ENCODE measurements at places on chromosomes 5 and 9.
A peak's percentile ranks its signal among the peaks of the same experiment; 100 is the strongest.

DNA sequence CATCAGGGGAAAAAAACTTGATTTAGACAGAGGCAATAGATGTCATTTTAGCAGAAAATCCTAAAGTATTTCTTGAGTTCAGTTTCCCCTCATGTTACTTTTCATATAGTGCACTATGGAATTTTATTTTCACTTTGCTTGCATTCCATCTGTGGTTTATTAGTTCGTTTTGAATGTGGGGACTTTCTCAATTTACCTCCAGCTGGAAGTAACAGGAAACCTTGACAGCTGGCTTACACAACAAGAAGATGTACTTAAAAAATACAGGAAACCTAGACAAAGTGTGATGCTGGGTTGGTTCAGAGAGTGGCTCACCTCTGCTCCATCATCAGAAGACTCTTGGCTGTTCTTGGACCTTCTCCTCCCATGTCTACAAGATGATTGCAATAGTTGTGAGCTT, 567.0 kb downstream of the CETN3 start:
- no peak overlapping the region for H3K4me3 ChIP-seq
- H3K27me3 ChIP-seq = no peaks in the 10 kb centered on the region
- no peaks in the 10 kb centered on the region for H3K4me1 ChIP-seq
- no peaks in the 10 kb centered on the region for H3K36me3 ChIP-seq

GRCh38 chr5:57184322-57184721, 10.5 kb downstream of the GPBP1 start:
- H3K4me3 ChIP-seq = peak overlapping the region; percentile 13
- no peak for DNase-seq
- H3K36me3 ChIP-seq = peaks cover 7% of the 10 kb centered on the region
- no peaks in the 10 kb centered on the region for H3K27me3 ChIP-seq
- H3K4me1 ChIP-seq = peaks cover 60% of the 10 kb centered on the region
- H3K27ac ChIP-seq = no peak overlapping the region

DNA sequence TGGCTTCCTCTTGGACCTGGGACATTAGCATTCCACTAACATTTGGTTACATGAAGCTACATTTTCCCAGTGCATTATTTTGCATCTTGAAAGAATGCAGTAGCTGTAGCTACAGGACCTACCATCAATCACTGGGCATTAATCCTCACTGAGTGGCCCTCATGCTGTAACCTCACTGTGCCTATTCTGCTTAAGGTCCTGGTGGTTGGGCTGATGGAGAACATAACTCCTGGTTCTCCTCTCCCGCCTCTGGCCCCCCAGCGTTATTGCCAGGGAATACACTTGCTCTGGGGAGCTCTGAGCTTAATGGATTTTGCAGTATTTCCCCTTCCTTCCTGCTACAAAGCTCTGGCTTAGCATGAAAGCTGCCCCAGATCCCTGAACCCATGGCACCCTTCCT, 111.5 kb upstream of the EQTN start:
- H3K27ac ChIP-seq = no peak overlapping the region
- no peaks in the 10 kb centered on the region for H3K36me3 ChIP-seq
- peaks cover 5% of the 10 kb centered on the region for H3K27me3 ChIP-seq
- peaks cover 4% of the 10 kb centered on the region for H3K4me1 ChIP-seq
- no peak overlapping the region for H3K4me3 ChIP-seq

- no peak overlapping the region for H3K27ac ChIP-seq
- peaks cover 32% of the 10 kb centered on the region for H3K27me3 ChIP-seq
- no peak for DNase-seq
- no peak overlapping the region for H3K4me3 ChIP-seq
- peaks cover 3% of the 10 kb centered on the region for H3K36me3 ChIP-seq
- H3K4me1 ChIP-seq = no peaks in the 10 kb centered on the region
These were observed 13.3 kb upstream of the VLDLR start for GRCh38 chr9:2608276-2608675.

DNA sequence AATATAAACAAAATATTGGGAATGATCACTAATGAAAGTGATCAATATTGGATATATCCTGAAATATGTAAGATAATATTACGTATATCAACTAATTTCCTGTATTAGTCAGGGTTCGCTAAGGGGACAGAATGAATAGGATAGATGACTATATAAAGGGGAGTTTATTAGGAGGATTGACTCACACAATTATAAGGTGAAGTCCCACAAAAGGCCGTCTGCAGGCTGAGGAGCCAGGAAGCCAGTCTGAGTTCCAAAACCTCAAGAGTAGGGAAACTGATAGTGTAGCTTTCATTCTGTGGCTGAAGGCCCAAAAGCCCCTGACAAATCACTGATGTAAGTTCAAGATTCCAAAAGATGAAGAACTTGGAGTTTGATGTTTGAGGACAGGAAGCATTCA, 561.1 kb downstream of the PRDM9 start:
- H3K36me3 ChIP-seq = no peaks in the 10 kb centered on the region
- H3K27me3 ChIP-seq = no peaks in the 10 kb centered on the region
- H3K27ac ChIP-seq = no peak overlapping the region

DNA sequence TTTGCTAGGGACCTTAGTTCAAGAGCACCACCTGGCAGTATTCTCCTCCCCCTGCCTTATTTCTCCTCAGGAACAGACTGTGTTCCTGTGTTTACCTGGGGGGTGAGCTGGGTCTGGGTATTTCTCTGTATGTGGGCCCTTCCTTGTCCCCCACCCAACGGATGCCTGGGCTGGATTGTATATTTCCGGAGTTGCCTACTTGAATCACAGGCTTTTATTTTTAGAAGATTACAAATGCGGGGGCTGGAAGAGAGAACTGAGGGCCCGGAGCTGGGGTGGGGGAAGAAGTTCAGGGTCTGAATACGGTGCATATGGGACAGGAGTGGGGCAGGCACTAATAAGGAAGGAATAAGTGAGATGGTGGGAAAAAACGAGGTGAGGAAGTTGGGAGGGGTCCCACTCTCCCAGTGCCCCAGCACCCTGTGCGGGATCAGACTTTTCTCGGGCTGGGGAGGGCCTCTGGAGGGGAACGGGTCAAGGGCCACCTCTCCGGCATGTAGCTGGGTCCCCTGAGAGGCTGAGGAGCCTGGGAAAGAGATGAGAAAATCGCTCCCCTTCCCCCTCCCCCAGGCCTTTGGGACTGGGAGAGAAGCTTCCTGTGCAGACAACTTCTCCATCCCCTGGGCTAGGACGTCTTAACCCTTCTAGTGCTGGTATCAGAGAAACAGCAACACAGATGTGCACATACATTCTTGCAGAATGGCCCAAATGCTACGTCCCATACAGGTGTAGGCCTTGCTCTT, 42.1 kb downstream of the PCDH1 start:
- DNase-seq = no peak
- no peak overlapping the region for H3K27ac ChIP-seq
- peaks cover 7% of the 10 kb centered on the region for H3K4me1 ChIP-seq

GRCh38 chr5:6615034-6615815, 17.6 kb downstream of the NSUN2 start:
- H3K27ac ChIP-seq = peak overlapping the region; percentile 21
- no peak for DNase-seq
- H3K4me1 ChIP-seq = peaks cover 25% of the 10 kb centered on the region
- no peaks in the 10 kb centered on the region for H3K27me3 ChIP-seq
- H3K4me3 ChIP-seq = no peak overlapping the region
- H3K36me3 ChIP-seq = peaks cover 19% of the 10 kb centered on the region

DNA sequence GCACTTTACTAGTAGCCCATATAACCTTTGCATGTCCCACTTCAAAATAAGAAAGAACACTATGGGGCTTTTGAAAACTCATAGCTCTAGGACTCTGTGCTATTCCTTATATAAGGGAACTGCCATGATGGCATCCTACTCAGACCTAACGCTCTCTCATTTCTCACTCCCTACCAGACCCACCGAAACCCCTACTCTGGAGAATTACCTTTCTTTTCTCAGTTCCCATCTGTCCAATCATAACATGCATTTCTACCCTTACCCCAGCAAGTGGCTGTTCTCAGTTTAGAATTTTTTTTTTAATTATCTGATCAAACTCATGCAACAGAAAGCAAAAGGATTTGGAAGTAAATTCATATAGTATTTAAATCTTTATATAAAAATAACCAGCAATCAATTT, 27.3 kb downstream of the CARNMT1 start:
- no peaks in the 10 kb centered on the region for H3K27me3 ChIP-seq
- peaks cover 11% of the 10 kb centered on the region for H3K36me3 ChIP-seq
- H3K4me3 ChIP-seq = no peak overlapping the region
- peaks cover 13% of the 10 kb centered on the region for H3K4me1 ChIP-seq
- no peak overlapping the region for H3K27ac ChIP-seq

DNA sequence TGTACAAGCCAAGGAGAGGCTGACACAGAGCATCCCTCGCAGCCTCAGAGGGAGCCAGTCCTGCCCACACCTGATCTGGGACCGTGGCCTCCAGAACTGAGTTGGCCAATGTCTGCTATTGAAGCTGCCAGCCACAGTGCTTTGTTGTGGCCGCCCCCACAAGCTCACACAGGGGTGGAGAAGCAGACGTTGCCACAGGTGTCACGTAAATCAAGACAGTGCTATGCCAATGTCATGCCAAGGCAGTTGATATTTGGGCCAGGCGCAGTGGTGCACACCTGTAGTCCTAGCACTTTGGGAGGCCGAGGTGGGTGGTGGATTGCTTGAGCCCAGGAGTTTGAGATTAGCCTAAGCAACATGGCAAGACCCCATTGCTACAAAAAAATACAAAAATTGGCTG, 17.3 kb upstream of the TERT start:
- peak overlapping the region; percentile 82 for H3K27ac ChIP-seq
- no peak overlapping the region for H3K4me3 ChIP-seq
- H3K36me3 ChIP-seq = peaks cover 2% of the 10 kb centered on the region
- no peaks in the 10 kb centered on the region for H3K27me3 ChIP-seq

- H3K4me1 ChIP-seq = peaks cover 28% of the 10 kb centered on the region
- no peaks in the 10 kb centered on the region for H3K36me3 ChIP-seq
- peak overlapping the region; percentile 82 for H3K27ac ChIP-seq
- no peaks in the 10 kb centered on the region for H3K27me3 ChIP-seq
- peak; percentile 41 for DNase-seq
- H3K4me3 ChIP-seq = peak overlapping the region; percentile 91
These were observed 752 bp upstream of the ANKH start for GRCh38 chr5:14872070-14872989.

- no peak overlapping the region for H3K27ac ChIP-seq
- no peak for DNase-seq
- no peaks in the 10 kb centered on the region for H3K27me3 ChIP-seq
- H3K4me1 ChIP-seq = no peaks in the 10 kb centered on the region
These were observed 23.2 kb upstream of the TBC1D9B start for GRCh38 chr5:179930788-179931473.

DNA sequence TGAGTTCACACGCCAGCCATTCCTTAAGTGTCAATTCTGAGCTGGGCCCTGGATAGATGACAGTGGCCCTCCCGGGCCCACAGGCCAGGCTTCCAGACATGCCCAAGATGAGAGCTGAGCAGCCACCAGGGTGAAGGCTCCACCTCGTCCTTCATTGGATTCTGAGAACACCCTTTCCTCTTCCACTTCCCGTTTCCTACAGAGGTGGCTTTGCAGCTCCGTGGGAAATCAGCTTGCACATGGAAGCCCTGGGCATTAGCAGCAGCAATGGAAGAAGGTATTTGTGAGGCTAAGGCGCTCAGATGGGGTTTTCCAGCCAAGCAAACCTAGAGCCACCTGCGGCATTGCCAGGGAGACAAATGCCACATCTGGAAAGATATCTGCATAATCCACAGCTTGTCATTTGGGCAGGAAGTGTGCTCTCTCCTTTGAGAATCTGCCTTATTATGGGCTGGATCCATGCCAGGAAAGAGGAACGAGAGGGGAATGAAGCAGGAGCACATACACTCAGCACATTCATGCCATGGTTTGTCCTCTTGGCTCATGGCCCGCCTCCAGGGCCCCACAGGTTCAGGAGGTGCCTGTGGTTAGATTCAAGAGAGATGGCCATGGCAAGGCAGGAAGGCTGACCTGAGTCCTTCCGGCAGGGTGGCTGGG, 34.1 kb downstream of the CFAP77 start:
- no peak overlapping the region for H3K4me3 ChIP-seq
- no peaks in the 10 kb centered on the region for H3K36me3 ChIP-seq
- H3K4me1 ChIP-seq = peaks cover 2% of the 10 kb centered on the region

DNA sequence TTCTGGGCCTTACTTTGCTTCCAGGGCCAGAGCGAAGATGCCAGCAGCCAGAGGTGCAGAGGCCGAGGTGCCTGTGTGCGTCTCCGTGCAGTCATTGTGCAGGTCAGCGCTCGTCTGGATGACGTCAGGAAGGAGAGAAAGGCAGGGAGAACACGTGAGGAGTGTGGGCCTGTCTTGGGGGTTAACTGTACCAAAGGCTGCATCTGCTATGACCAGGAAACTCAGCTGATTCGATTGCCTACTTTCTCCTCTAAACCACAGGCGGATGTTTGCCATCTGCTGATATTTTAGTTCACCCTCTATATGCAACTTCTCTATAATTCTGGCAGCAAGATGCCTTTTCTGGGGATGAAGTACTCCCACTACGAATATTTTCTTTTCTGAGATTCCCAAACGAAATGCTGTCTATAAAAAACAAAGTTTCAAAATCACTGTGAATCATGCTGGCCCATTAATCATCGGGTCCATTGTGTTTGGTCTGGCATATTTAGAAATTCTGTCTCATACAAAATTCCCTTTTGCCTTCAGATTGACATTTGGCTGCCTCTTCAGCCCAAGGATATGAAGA, 24.8 kb downstream of the PCSK1 start:
- no peak overlapping the region for H3K27ac ChIP-seq
- peaks cover 38% of the 10 kb centered on the region for H3K27me3 ChIP-seq
- no peaks in the 10 kb centered on the region for H3K4me1 ChIP-seq
- H3K4me3 ChIP-seq = no peak overlapping the region
- DNase-seq = no peak
- no peaks in the 10 kb centered on the region for H3K36me3 ChIP-seq

GRCh38 chr5:926417-927171, 33.9 kb downstream of the TRIP13 start:
- peaks cover 66% of the 10 kb centered on the region for H3K27me3 ChIP-seq
- peaks cover 9% of the 10 kb centered on the region for H3K36me3 ChIP-seq
- peak overlapping the region; percentile 65 for H3K4me3 ChIP-seq
- H3K4me1 ChIP-seq = peaks cover 19% of the 10 kb centered on the region

- H3K27me3 ChIP-seq = peaks cover 27% of the 10 kb centered on the region
- no peak overlapping the region for H3K4me3 ChIP-seq
- no peaks in the 10 kb centered on the region for H3K4me1 ChIP-seq
- H3K36me3 ChIP-seq = no peaks in the 10 kb centered on the region
- no peak overlapping the region for H3K27ac ChIP-seq
- no peak for DNase-seq
These were observed 25.2 kb downstream of the IL12B start for GRCh38 chr5:159304961-159305595.

DNA sequence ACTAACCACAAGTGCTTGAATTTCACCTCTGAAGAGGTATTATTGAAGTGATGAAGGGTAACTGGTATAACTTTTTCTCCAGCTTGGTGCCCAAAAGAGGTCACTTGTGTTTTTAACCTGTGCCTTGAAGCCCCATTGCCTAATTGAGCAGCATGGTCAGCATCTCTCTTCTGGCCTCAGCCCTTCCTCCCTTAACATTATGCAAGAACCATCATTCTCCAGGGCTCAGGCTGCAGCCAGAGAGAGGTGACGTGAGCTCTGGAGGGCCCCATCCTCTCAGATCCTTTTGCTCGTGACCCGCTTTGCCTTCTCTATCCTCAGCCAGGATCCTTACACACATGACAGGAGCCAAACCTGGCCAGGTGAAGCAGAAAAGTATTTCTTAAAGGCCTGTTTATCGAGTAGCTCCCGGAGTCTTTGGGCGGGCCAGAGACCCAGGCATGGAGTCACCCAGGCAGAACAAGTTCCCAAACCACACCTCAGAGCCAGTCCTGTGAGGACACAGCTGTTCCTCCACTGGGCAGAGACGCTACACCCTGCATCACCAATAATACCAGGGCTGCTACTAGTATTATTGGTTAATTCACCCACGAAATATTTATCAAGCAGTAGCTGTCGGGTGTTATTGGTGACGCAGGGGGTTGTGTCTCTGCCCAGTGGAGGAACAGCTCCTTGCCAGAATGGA, 29.6 kb upstream of the BOD1 start:
- H3K27me3 ChIP-seq = peaks cover 13% of the 10 kb centered on the region
- H3K4me1 ChIP-seq = no peaks in the 10 kb centered on the region
- no peaks in the 10 kb centered on the region for H3K36me3 ChIP-seq
- DNase-seq = no peak

Data from T-helper 17 cell (primary cell).